ENCODE measurements at places on chromosomes 7 and 10.

DNA sequence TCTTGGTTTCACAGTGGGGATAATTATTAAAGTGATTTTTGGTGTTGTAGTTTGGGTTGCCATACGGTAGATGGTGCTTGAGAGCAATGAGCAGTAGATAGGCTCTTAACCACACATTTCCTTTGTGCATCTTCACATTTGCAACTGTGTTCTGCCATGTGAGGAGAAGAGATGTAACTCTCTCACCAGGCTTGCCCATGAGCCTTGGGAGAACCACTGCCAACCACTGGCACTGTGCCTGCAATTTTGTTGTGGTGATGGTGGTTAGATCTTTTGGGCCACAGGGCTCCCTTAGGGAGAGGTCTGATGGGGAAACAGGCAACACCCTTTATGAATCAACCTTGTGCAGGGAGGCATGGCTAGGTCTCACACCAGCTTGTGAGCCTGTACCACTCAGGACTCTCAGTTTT is 204.3 kb downstream of the CCDC7 start:
- no peak for DNase-seq

- DNase-seq, result peak; percentile 10
Measured at GRCh38 chr10:86556933-86557649, 35.5 kb upstream of the WAPL start.

- DNase-seq, result no peak
Measured at GRCh38 chr10:126407831-126408230, 19.6 kb upstream of the ADAM12 start.

DNA sequence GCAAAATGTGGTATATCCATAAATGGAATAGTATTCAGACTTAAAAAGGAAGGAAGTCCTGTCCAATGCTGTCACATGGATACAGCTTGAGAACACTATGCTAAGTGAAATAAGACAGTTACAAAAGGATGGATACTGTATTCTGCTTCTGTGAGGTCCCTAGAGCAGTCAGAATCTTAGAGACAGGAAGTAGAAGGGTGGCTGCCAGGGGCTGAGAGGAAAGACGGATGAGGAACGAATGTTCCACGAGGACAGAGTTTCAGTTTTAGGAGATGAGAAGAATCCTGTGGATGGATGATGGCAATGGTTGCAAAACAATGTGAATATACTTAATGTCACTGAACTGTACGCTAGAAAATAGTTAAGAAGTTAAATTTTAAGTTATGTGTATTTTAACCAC is 3.8 kb downstream of the PRKCQ start:
- DNase-seq, result no peak

DNA sequence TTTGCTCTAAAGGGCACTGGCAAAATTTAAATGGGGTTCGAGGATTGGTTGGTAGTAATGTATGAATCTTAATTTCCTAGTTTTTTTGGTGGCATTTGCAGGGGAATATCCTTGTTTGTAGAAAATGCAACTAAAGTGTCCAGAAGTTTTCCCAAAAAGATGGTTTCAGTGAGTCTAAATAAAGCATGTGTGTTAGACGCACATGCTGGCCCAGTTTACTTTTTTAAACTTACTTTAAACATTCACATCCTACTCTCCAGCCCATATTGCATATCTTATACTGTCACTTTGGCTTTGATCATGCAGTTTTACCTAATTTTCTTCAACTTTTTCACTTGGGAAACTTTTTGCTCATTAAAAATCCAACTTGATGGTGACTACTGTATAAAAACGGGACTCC is 744.0 kb upstream of the CELF2 start:
- no peak for DNase-seq

GRCh38 chr10:125878957-125879835 is 1.9 kb downstream of the DHX32 start:
- DNase-seq, result peak; percentile 50

DNA sequence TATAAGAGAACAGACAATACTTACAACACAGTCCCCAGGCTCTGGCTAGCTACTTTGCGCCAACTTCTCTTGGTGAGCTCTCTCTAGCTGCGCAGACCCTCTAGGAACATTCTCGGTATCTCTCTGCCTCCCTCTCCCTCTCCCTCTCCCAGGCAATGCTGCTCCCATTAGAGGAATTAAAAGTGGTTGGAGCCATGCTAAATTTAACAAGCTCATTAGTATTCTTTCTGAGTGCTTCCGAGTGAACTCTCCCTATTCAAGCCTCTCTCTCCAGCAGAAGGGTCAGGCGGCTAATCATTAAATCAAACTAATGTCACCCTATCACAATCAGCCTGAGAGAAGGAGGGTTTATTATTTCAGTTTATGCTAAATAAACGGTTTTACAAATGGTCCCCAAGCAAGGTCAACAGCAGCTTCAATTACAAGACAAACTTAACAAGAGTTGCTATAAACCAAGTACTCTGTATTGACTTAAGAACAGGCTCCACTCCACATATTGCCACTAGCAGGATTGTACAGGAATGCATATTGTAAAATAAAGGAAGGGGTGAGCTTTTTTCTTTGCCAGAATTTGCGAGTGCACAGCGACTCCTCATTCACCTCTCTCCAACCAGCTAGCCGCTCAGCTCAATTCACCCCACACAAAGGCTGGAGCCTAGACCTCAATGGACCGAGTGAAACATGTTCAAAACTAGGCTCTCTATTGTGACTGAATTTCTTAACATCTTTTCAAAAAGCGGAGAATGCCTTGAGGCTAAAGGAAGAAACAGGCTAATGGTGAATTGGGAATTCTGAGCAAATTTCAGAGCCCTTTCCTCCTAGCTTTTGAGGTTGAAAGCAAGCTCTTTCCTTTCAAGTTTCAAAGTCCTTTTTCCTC is 84.4 kb downstream of the GLI3 start:
- DNase-seq, result no peak

DNA sequence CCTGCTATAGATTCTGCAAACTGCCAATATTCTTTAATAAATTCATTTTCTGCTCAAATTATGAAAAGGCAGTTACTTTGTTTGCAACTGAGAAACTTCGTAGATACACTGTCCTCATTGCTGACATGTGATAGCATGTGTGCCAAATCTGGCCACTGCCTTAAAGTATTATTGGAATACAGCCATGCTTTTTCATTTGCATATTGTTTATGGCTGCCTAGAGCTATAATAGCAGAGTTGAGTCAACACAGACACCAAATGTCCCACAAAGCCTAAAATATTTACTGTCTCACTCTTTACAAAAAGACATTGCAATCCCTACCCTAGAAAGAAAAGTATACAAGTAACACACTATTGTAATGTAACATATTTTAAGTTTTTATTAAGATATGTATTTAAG is 647.4 kb downstream of the XPNPEP1 start:
- DNase-seq, result no peak

GRCh38 chr7:50504646-50505546 is 54.7 kb upstream of the FIGNL1 start:
- no peak for DNase-seq

DNA sequence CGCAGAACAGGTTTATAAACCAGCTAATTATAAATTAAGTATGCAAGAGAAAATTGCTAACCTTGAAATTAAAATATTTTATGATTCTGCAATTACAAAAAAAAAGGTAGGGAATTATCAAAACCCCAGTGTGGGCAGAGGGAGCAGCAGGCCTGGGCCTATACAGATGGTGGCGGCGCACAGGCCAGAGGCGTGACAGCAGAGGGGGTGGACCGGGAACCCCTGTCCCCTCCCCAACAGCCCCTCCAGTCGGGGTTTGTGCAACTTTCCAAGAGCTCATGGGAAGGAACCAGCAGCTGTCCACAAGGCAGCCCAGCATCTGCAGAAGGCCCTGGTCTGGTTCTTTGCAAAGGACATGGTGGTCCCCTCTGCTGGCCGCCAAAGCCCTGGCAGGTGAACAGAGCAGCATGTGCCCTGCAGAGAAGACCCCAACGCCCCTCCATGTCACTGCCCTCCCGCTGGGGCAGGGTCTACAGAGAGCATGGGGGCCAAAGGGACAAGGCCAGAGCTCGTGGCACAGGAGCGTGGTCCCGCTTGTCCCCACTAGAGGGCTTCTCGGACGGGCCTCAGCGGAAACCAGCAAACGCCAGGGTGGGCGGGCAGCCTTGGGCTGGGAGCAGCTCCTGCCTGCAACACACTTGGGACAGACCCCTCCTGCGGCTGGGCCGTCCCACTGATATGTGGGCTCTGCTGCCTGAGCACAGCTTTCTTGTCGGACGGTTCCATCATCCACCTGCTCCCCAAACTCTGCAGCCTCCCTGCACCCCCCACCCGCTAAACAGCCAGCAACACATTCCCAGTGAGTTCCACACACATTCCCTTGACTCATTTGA is 75.1 kb downstream of the EBF3 start:
- peak; percentile 6 for DNase-seq

DNA sequence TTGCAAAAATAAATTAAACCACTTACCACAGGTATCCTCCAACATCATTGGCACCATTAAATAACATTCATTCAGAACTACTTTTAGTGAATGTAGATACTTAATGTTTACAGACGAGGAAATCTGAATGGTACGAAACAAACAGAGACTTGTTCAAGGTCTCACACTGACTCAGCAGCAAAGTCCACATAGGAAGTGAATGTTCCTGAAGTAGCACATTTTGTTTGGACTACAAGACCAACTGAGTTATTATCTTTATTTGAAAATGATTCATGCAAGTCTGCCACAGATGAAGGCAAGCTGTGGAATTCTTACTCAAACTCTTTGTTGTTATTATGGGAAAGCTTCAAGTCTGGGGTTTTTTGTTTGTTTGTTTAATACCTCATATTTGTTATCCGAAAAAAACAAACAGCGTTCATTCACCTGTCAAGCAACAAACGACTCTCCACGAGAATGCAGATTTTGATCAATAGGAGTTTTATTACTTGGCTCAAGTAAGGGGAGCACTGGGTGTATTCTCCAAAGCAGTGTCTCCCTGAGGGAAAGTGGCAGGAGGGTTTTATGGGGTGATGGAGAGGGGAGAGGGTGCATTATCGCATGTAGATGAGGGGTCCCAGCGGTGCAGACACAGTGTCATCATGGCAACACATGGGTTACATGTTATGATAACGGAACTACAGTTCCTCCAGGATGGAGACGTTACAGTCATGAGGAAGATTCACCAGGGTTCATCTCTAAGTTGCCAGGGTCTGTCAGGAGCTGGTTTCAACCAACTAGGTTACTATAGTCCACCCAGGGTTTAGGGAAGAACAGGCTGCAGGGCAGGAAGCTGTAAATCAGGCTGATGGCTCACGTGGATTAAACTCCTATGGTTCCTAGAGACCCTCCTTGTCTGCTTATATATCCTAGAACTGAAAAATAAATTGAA is 147.7 kb upstream of the AKR1E2 start:
- DNase-seq, result no peak

DNA sequence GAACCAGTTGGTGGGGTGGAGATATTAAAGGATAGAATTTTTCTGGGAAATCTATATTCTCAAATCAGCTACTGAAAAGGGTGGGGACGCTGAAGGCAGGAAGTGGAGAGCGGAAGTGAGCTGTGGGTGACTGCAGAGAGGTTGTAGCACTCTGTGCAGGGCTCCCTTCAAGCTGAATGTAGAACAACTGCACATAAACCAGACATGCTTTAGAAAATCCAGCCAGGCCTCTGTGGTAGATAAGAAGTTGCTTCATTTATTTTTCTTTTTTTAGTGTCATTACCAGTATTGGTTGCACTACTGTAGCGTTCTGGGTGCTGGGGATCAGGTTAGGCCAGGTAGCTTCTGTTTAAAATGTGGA is 127.8 kb downstream of the CELF2 start:
- DNase-seq, result no peak

DNA sequence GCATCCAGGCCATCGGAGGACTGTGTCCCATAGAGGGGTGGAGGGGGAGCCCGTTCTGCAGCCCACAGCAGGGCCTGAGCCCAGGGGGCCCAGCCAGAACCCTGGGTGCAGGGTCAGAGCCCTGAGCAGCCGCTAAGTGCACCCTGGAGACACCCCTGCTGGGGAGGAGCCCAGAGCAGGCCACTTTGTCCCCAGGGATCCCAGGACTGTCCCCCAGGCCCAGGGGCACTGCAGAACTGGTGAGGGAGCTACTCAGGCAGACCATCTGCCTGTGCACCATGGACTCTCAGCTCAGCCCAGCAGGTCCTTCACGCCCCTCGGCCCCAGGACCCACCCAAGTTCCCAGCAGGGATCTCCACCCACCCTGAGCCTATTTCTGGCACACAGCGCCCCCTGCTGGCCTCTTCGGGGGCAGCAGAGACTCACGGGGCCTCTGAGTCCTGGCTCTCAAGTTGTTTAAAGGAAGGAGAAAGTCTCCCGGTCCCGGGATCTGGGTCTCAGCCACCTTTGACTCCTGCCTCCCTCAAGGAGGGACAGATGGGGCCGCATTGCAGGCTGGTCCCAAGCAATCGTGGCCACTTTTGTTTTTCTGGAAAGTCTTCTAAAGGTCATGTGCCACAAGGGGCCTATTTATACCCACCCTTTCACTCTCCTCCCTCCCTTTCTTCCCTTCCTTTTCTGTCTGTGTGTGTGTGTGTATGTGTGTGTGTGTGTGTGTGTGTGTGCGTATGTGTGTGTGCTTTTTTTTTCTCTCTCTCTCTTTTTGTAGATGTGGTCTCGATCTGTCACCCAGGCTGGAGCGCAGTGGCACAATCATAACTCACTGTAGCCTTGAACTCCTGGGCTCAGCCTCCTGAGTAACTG is 90.3 kb downstream of the MYL10 start:
- DNase-seq, result no peak

DNA sequence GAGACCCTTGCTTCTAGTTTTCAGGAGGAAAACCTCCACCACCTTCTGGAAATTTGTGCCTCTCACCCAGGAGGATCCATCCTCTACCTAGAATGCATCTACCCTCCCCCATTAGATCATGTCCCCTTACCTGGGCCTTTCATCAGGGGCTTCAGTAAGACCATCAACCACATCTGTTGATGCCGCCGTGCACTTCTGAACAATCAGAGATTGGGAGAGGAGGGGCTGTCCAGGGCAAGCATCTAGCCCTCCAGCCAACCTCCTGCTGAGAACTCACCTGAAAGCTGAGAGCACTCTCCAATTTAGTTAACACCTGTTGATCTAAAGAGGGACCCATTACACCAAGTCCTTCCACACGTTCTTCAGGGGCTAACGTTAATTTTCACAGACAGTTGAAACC is 57.6 kb upstream of the PIK3CG start:
- DNase-seq, result no peak

- peak; percentile 13 for DNase-seq
Measured at GRCh38 chr7:34928052-34928451, 109.2 kb downstream of the DPY19L1 start.

- no peak for DNase-seq
Measured at GRCh38 chr7:47817917-47818316, 130.3 kb downstream of the PKD1L1 start.

- DNase-seq, result no peak
Measured at GRCh38 chr10:108556186-108556585, 1367.1 kb downstream of the XPNPEP1 start.

GRCh38 chr10:9102026-9102425 is 1047.5 kb downstream of the GATA3 start:
- no peak for DNase-seq

DNA sequence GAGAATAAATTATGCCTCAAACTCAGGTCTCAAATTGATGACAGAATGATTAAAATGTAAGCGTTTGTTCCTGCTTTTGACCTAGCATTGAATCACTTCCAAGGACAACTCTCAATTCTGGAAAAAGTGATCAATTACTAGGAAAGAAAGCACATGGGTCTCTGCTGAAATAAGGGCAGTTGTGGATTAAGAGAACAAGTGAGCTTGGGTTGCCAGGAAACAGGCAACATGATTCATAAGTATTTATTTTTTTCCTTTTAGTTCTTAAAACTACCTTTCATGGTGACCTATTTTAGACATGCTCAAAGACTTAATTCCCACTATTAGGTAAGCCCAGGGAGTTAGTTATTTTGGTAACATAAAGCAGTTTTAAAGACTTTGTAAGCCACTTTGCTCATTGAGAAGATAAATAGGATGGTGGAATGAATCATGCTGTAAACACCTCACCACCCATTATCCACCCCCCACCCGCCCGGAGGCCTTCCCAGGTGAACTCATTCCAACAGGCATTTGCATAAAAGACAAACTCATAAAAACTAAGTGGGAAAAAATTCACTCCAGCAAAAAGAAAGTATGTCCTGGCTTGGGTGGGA is 728.3 kb downstream of the SORCS1 start:
- DNase-seq, result no peak
